IPS-NIHi11 (cell line): ENCODE measurements at places on chromosomes 7 and 10.

- no peak for DNase-seq
These were observed 185.8 kb downstream of the RELN start for GRCh38 chr7:103803631-103804030.

DNA sequence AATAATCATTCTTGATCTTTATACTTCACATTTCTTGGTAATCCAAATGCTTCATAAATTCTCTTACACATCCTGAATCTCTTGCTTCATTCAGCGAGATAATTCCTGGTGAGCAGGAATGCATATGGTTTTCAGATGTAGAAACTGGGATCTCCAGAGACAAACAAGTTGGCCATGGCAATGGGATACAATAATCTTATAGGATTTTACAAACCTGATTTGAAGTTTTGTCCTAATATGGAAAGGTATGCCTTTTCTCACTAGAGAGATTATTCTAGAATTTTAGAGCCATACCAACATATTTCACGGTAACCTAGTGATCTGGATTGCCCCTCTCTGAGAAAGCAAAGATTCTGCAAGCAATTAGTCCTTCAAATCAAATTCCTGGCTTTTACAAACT lies 13.1 kb upstream of the TRDMT1 start:
- no peak for DNase-seq

GRCh38 chr10:106793617-106794016 lies 370.9 kb downstream of the SORCS1 start:
- DNase-seq: no peak

- DNase-seq: no peak
These were observed 97.3 kb upstream of the KCNIP2 start for GRCh38 chr10:101940916-101941315.
